ENCODE measurements at places on chromosomes 5 and 9.

DNA sequence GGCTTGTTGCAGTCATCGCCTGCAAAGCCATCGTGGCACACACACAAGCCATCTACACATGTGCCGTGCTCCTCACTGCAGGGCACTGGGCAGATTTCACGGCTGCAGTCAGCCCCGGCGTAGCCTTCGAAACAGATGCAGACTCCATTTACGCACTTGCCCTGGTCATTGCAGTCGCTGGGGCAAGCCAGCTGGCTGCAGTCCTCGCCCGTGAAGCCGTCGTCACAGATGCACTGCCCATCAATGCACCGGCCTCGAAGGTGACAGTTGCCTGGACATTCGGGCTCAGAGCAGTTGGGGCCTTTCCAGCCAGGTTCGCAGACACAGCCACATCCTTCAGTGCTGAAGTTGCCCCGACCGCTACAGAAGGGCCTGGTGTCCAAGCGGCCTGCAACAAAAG lies 31.1 kb downstream of the TNC start:
- DNase-seq = no peak

GRCh38 chr9:115808695-115809094 lies 344.9 kb upstream of the PAPPA start:
- DNase-seq = peak; percentile 59

GRCh38 chr5:53917095-53917494 lies 356.7 kb downstream of the NDUFS4 start:
- no peak for DNase-seq

DNA sequence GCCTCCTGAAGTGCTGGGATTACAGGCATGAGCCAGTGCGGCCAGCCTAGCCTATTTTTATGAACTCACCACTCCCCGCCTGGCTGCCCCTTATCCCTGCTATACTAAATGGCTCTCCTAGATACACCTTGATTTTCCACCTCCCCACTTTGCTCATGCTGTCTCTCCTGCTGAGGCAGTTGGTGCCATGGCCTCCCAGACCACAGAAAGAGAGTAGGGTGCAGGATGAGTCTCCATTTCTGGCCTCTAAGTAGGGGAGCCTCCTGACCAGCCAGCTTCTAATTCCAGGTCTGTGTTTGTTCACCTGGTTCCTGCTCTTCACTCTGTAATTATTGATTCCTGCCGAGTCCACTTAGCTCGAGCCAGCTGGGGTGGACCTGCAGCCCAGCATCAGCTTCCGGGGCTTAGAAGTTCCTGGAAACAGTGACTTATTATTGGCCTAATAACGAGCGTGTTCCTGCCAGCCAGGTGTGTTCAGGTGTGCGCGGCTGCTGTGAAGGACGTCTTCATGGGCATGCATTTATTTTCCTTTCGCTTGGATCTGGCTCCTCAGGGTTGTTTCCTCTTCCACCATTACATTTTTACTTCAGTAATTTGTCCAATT lies 34.0 kb downstream of the ZNF618 start:
- DNase-seq = no peak

GRCh38 chr5:1298067-1298551 lies 3.2 kb upstream of the TERT start:
- no peak for DNase-seq

GRCh38 chr5:105754056-105754455 lies 1916.7 kb downstream of the EFNA5 start:
- DNase-seq = no peak

DNA sequence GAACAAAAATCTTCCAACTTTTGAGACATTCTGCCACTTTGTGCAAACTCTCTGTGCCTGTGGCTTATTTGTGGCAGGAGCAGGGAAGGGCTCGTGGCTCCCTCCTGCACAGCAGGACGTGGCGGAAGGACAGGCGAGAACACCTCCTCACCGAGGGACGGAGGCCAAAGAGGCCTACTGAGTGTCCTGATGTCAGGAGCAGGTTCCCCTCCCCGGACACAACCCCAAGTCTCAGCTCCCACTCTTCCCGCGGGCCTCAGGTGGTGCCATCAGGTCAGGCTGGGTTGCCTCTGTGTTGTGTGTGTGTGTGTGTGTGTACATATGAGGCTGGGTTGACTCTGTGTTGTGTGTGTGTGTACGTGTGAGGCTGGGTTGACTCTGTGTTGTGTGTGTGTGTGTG lies 136.8 kb upstream of the LPCAT1 start:
- DNase-seq = no peak

DNA sequence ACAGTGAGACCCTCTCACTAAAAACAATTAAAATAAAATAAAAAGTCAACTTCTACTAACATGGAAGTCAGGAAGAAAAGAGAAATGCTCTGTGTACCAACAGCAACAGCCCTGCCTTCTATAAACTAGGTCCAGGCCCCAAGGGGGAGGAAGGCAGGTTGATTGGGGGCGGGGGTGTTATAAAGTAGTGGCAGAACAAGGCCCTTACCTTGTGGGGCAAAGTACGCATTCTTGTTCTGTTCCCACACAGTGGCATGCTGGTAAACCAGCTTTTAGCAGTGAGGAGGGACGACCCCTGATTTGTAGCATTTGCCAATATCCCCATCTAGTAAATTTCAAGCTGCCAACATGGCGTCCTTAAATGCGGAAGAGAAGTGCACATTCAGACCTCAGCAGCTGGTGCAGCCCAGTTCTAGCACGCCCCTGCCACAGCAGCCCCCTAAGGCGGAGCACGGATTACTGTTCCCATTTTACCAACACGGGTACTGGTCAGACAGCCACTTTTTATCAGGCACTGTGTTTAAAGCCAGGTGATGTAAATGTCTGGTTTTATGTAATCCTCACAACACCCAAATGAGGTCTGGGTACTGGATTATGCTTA lies 69.5 kb downstream of the GTF3C4 start:
- no peak for DNase-seq

GRCh38 chr9:136881691-136882108 lies 4.6 kb upstream of the TRAF2 start:
- DNase-seq = no peak

DNA sequence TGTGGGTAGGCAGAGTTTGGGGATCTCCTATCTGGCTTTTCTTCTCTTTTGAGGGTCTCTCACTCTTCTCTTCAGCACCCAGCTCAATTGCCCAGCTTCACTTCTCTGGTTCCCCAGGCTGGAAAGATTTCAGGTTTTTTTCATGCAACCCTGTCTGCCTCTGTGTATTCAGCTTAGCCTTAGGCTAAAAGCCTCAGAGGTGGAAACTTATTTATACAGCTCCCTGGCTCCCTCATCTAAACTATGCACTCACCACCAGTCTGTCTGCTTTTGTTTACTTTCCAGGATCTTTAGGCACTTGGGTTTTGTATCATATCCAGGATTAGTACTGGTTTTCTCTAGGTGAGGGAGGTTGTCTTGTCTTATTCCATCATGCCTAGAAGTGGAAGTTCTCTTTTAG lies 540.2 kb upstream of the TRPC7 start:
- DNase-seq = no peak

DNA sequence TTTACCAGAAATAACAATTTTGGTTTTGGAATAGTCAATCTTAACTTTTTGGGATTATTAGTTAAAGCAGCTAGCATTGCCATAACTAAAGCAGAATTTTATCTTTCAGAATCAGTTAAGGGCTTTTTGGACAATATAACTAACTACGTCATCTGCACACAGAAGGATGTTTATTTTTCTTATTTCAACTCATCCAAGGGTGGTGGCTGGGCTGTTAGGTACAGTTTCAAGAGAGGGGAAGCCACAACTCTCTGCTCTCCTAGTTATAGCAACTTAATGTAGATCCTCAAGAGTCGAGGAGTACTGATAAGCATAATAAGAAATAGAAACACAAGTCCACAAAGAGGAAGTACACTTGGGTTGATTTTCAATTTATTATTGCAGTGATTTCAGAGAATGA lies 65.6 kb downstream of the ANKRD55 start:
- no peak for DNase-seq

DNA sequence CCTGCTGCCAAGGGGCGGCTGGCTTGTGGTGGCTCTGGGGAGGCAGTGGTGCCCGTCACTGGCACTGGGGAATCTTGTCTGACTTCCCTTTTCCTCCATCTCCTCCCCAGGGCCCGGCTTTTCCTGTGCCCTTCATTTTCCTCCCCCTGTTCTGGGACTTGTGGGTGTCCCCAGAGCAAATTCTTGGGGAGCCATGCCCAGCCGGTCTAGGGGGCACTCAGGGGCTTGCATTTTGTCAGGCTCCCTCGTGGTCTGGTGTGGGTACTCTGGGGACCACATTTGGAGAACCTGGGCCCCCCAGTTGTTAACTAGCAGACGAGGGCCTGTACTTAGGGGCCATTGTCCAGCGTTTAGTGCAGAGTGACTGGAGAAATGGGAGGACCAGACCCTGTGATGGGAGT lies 105.2 kb upstream of the IER5L start:
- no peak for DNase-seq

- peak; percentile 33 for DNase-seq
Observed at GRCh38 chr9:12815888-12816287, 41.1 kb downstream of the LURAP1L start.

- peak; percentile 4 for DNase-seq
Observed at GRCh38 chr5:78985725-78986223, 664 bp upstream of the ARSB start.

GRCh38 chr5:43730832-43731342 lies 127.9 kb downstream of the NNT start:
- DNase-seq = no peak

DNA sequence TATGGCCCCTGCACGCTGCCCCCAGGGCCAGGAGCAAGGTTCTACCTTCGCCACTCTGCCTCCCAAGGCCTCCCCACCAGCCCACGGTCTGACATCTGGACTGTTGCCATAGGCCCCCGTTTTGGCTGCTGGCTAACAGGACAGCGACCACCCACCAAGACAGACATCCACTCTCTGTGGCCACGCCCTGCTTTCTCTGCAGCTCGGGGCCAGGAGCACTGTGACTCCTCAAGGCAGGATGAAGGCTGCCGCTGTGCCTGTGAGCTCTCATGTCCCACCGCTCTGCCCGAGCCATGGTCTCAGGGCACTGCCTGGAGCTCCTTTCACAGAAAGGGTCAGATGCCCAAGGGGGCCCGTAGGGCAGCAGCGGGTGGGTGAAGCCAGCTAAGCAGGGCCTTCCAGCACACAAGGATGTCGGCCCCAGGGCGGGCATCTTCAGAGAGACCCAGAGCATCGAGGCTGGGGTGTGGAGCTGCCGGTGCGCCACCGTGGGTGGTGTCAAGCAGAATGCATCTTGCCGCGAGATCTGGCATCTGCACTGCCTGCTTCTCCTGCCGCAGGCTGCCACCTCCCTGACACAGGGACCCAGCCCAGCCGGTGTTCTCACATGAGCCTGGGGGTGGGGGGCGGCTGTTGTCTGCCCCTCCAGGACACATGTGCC lies 92.2 kb upstream of the ADAMTS2 start:
- no peak for DNase-seq

DNA sequence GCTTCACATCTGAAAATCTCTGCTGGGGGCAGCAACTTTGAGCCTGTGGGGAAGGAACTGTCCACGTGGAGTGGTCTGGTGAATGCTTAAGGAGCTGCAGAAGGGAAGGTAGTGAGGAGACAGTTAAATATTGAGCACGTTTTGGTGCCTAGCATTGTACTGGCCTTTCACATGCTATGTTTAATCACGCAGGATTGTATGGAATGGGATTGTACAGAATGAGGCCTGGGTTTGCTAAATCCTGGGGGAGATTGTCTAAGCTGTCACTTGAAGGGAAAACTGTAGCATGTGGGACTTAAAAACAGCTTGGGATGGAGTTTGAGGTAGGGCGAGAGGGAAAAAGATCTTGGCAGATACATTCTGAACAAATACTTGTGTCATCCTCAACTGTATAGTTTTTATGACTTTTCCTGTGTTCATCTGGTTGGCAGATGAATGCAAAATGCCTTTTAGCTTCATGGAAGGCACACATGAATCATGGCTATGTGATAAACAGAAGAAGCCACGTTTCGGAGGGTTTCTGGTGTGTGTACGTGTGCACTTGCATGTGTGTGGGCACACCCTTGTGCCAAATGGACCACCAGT lies 106.6 kb downstream of the TMC1 start:
- DNase-seq = no peak

Measured in AG04450 (cell line).